ENCODE measurements at places on chromosomes 1 and 21. TPM values are rescaled to one million over a fixed set of nuclear protein-coding genes. Genes with fewer than 3 reads are reported as not detected.

DNA sequence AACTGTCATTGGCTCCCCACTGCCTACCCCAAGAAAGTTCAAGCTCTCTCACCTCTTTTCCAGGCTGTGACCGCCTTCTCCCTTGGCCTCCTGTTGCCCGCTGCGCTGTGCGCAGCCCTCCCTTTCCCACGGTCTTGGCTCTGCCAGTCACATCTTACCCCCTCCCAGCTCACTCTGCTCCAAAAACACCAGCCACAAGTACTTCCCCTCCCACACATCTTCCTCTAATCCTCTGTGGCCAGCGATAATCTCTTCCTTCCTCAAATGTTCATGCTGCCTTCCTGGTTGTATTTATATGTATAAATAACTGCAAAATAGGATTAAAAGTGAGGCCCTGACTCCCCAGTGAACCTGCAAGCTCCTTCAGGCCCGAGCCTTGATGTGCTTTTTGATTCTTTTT is 81.8 kb downstream of the AJAP1 start:
- DNase-seq, result peak; percentile 11

GRCh38 chr1:204266504-204267034 is 52.8 kb upstream of the GOLT1A start:
- DNase-seq, result no peak

PCBP3 gene
- 8.1 TPM for total RNA-seq

DNA sequence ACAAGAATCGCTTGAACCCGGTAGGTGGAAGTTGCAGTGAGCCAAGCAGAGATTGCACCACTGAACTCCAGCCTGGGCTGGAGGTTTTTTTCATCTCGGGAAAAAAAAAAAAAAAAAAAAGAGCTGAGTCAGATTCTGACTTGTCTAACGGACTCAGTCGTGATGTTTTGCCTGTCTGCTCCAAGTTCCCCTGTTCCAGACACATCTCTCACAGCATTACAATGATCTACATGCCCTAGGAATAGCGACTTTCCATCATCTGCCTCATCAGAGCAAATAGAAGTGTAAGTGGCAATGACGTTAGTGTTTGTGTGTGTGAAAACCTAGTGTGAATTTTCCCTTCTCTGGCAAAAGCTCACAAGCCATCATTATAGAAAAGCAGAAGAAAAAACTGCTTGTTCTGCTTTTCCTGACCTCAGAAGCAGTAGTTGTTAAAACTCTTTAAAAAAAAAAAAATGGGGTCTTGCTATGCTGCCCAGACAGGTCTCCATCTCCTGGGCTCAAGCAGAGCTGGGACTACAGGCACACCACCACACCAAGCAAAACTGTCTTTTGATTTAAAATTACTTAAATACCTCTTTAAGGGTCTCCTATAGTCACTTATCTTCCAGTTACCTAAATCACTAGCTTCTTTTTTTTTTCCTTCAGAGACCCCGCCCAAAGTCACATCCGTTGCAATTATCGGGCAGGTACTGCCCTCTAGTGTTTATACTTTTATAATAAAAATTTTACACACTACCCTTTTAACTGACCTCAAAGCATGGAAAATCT is 37.3 kb downstream of the PLEKHO1 start:
- DNase-seq, result peak; percentile 57

DIPK1A gene
- 12.5 TPM for total RNA-seq

- DNase-seq, result no peak
These were observed 4.9 kb downstream of the LBR start for GRCh38 chr1:225422795-225423517.

GRCh38 chr1:116182019-116182714 is 71.0 kb downstream of the MAB21L3 start:
- no peak for DNase-seq

- DNase-seq, result peak; percentile 39
These were observed 3.8 kb downstream of the AGO1 start for GRCh38 chr1:35886577-35887431.

TMEM222 gene
- 54.9 TPM for total RNA-seq

SPATA46 gene
- not detected for total RNA-seq

RERE gene
- 14.9 TPM for total RNA-seq

- no peak for DNase-seq
These were observed 223.0 kb downstream of the LTN1 start for GRCh38 chr21:28769683-28770082.

- no peak for DNase-seq
These were observed 5.9 kb upstream of the DPH2 start for GRCh38 chr1:43963890-43964289.

DNA sequence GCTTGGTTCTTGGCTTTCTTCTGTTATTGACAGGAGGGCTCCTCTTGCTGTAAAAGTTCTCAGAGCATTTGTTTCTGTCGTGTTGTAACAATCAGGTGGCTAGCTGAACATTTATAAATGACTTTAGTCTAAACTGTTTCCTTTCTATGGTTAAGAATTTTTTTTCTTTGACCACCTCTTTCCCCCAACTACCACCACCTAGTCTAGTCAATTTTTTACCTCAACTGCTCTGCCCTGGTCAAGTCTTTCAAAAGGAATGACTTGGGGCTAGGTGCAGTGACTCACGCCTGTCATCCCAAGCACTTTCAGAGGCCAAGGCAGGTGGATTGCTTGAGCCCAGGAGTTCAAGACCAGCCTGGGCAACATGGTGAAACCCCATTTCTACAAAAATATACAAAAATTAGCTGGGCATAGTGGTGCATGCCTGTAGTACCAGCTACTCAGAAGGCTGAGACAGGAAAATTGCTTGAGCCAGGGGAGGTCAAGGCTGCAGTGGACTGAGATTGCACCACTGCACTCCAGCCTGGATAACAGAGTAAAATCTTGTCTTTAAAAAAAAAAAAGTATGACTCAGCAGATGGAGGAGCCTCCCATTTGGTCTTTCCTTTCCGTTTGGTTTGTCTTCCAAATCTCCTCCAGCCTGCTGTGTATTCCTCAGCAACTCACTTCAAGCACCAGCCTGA is 40.7 kb downstream of the MAP3K21 start:
- DNase-seq, result no peak
